ENCODE measurements at places on chromosomes 7 and 10.
A peak's percentile ranks its signal among the peaks of the same experiment; 100 is the strongest.

GRCh38 chr10:71308985-71309384, 10.1 kb upstream of the SLC29A3 start:
- DNase-seq, result no peak

- no peak for DNase-seq
These were observed 469.0 kb downstream of the TFEC start for GRCh38 chr7:115561335-115562110.

- no peak for DNase-seq
These were observed 31.5 kb downstream of the NMT2 start for GRCh38 chr10:15137036-15137359.

- DNase-seq, result no peak
These were observed 21.6 kb downstream of the KIFBP start for GRCh38 chr10:69010151-69010640.

GRCh38 chr10:95327367-95327766, 36.6 kb upstream of the PDLIM1 start:
- DNase-seq, result peak; percentile 18

- no peak for DNase-seq
These were observed 179.2 kb upstream of the MBL2 start for GRCh38 chr10:52951824-52952223.

DNA sequence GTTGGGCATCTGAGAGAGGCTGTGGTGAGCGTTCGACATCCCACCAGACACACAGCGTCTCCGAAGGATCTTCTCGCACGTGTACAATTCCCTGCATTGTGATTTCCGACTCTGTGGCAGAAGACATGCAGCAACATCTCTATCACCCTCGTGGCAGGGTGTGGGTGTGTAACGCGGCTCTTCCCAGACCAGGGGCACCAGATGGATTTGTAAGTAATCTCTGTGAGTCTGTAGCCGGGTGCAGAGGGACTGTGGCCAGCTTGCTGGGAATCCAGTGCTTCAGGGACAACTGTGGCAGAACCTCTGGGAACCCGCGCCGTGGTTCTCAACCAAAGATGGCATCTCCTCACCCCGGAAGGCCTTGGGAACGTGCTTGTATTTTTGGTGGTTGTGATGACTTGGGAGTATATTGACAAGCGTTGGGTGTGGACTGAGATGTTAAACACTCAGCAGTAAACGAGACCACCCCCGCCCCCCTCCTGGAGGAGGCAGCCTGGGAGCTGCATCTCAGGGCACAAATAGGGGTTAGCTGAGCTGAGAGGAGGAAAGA, 21.2 kb downstream of the FOXL3 start:
- no peak for DNase-seq

GRCh38 chr7:69883399-69883891, 285.2 kb downstream of the AUTS2 start:
- DNase-seq, result no peak

- no peak for DNase-seq
These were observed 232.6 kb downstream of the BAMBI start for GRCh38 chr10:28909875-28910274.

DNA sequence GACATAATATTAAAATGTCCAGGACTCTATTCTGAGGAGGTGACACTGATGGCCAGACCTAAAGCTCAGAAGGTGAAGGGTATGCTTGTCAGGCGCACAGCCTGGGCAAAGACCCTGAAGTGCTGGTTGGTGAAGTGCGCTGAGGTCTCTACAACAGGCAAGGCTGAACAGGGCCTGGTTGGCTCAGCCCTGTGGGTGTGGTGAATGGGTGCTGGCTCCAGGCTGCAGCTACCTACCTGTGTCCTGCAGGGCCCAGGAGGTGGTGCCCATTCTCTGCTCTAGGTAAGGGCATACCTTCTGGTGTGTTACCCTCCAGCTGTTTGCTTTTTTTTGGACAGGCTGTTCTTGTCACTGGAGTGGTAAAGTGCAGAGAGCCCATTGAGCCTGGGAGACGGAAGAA, 85.1 kb downstream of the RAMP3 start:
- DNase-seq, result no peak

DNA sequence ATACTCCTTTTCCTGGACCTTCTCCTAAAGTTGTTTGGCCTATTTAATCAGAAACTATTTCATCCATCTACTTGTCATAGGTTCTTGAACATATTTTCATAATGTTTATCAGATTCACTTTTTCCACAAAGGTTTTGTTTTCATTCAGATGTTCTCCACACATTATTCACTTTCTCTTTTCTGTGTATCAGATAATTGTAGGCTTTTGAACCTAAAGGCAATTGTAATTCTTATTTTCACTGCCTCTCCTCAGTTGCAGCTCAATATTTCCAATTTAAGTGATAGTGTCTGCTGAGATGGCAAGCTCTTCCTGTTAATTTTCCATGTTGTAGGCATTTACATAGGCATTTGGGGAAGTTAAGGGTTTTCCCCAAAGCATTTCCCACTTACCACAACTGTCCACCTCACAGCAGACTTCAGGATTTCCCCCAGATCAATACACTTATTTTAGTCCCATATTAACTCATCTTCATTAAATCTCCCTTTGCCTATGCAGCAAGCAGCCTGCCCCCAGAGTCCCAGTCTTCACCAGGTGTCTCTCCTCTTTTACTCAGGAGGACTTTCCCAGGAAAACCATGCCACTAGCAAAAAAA, 12.3 kb upstream of the IKZF1 start:
- no peak for DNase-seq

GRCh38 chr7:101465131-101465530, 102.5 kb downstream of the COL26A1 start:
- DNase-seq, result no peak

DNA sequence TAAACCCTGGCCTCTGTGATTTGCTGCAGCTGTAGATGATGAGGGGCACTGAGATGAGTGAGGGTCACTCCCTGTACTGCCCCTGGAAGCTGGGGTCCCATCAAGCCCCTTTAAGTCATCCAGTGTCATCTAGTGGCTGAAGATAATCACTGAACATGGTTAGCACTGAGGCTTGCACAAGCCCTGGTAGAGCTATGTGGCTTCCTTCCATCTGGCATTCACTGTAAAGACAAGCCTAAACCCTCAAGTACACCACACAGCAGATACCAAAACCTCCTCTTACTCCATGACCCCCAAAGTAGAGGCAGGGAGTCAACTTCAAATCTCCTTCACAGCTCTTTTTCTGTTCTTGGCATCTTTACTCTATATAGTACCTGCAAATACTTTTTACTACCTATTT, 72.7 kb upstream of the MRLN start:
- no peak for DNase-seq

DNA sequence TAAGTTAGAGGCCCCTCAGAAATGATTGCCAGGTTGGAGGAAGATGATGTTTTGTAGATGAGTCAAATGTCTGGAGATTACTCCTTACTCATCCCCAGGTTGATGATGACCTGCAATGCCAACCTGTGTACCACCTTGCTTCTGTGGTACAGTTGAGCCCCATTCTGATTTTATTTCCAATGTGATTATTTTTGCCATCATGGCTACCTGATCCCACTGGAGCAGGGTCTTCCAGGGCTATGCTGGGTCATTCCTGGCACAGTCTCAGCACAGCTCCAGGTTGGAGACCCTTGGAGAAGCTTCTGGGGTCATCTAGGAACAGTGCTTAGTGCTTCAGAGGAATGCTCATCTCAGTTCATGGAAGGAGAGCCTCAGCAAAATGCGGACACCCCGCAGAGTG, 34.3 kb downstream of the LRRC18 start:
- no peak for DNase-seq

DNA sequence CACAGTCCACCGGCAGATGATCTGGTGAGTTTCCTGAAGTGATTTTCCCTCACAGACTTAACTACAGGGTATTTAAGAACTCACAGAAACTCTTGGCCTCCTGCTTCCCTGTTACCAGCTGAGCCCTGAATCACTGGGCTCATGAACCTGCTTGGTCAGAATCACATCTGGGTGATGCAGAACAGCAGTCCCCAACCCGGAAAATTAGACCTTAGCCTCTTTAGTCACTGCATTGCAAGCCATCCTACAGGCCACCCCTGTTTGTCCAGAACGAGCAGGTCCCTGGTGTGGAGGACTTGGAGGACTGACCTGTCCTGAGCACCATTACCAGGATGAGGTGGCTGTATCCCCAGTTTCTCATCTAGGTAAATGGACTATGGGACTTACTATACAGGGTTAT, 539.2 kb downstream of the TNS3 start:
- no peak for DNase-seq

DNA sequence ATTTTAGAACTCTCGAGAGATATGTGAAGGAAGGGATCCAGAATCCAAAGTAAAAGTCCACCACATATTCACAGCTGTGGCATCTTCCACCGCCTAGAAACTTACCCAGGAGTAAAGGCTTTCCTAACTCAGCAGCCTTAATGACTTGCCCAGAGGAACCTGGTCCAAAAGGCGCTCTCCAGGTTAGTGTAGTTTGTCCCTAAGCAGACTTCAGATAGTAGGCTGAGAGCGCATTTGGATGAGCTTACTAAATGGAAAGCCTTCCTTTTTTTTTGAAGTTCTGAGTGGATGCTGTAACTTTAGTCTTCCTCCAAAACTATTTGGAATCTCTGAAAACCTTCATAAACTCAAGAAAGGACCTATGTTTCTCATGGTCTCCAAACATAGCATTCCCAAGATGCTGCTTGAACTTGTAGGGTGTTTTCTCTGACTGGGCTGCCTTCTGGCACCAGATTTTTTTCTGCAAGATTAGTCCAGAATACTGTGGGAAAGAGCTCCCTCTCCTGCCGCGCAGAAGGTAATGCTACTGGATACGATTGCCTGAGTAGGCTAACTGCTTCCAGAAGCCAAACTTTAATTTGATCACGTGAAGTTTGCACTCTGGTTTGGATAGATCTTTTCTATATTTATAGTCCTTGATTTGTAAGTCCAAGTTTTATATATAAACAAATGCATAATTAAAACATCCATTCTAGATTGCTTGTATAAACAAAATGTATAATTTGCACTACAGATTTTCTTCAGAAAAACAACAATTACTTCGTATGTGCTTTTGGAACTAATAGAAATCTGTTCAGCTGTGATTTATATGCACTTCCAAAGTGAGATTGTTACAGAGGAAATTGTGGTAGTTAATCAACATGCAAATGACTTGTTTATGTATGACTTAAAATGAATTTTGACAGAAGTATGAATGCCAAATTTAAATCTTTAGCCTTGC, 19.6 kb upstream of the GPR37 start:
- peak; percentile 28 for DNase-seq

GRCh38 chr10:70492786-70493659, 14.5 kb downstream of the PALD1 start:
- DNase-seq, result no peak

DNA sequence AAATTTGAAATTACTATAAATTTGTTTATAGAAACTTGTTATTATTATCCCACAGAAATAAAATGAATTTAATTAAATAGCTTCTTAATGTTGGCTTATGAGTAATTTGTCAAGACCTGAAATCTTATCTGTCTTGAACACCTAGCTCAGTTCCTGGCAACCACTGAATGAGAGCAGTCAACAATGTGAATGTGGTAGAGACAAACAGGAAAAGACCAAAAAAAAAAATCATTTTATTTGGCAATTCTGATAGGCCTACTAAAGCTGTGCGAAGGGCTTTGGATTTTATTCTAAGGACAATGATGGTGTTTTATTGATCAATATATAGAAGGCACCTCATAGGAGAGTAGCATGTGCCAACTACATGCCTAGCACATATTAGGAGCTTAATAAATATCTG, 127.8 kb upstream of the RSU1 start:
- no peak for DNase-seq

DNA sequence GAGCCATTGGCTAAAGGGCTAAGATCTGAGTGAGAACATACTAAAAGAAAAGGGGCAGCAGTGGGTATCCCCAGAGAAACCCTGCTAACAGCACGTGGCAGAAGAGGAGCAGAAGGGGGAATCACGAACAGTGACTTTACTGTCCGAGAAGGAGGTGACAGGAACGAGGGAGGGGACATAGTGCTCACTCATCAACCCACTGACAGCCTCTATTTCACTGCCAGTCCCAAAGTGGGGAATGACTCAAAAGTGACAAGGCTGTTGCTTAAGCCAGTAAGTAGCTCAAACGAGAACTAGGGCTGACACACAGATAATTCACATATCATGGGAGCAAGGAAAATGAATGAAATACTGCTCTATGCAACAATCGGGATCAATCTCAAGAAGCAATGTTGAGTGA, 92.7 kb downstream of the RSU1 start:
- DNase-seq, result no peak

DNA sequence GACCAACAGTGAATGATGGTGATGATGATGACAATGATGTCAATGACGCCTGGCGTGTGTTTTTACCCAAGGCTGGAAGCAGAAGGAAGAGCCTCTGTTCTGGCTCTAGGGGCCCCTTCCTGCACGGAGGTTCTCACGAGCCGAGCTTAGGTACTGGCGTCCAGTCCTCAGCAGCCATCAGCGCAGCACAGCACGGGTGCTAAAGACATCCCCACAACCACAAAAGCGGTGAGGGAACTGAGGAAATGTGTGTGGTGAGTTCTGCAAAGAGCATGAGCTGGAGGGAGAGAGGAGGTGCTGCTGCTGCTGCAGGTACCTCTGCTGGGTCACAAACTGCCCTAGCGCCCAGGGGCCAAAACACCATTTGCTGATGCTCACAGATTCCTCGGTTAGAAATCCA, 81.6 kb downstream of the SFMBT2 start:
- no peak for DNase-seq

GRCh38 chr7:51067757-51068156, 248.9 kb downstream of the COBL start:
- no peak for DNase-seq

- DNase-seq, result peak; percentile 58
These were observed 245.9 kb downstream of the KCNMA1 start for GRCh38 chr10:77391605-77392235.

DNA sequence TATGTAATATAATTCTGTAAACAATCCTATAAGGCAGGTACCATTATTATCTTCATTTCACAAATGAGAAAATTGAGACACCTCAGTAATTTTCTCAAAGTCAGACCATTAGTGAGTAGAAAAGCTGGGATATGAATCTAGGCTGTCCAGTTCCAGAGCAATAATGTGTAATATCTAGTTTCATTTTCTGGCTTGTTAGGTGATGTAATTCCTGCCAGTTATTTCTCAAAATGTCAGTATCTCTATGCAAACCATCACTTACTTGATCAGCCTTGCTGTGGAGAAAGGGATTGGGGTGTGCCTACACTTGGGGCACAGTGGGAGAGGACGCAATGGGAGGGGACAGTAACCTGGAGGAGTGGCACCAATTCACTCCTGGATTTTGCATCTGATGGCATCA, 157.5 kb downstream of the LYZL1 start:
- DNase-seq, result no peak

DNA sequence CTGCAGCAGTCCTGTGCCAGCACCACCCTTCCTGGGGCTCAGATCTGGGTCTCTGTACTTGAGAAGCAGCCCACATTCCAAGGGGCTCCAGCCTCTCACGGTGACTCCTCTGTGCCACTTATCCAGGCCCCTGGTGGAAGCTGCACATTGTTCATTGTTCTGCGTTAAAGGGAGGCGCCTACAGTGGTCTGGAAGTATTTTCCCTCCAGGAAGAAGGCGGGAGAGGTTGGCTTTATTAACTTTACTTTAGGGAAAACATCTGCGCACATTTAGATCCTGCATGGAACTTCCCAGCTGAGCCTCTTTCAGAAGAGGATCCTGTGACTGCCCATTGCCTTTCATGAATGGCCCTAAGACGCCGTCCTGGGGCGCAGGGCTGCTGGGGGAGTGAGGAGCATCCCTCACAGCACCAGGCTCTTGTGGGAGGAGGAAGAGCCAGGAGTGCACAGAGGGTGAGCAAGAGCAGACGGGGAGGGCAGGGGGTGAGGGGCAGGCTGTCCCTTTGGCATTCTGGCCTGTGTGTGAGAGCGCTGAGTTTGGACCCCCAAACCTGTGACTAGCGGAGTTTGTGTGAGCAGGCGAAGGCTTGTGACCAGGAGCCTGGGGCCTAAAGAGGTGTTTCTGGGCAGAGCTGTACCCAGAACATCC, 98.6 kb upstream of the BTBD16 start:
- DNase-seq, result no peak

Data from occipital lobe (tissue), 3 donors.